Right lobe of liver (tissue), 6 donors: ENCODE measurements at places on chromosomes 16 and 17. TPM values are rescaled to one million over a fixed set of nuclear protein-coding genes. Genes with fewer than 3 reads are reported as not detected.

The SLC35G6 gene
- total RNA-seq = not detected

The EMP2 gene
- total RNA-seq = 41.2 TPM

The MTSS2 gene
- 28.5 TPM for total RNA-seq

The CCNF gene
- total RNA-seq = 2.0 TPM

The GNGT2 gene
- total RNA-seq = 0.61 TPM

The SCGB1C2 gene
- not detected for total RNA-seq

The SYNGR3 gene
- not detected for total RNA-seq

The KRTAP4-1 gene
- total RNA-seq = not detected

The TPSAB1 gene
- total RNA-seq = 0.43 TPM

The RPGRIP1L gene
- total RNA-seq = 0.86 TPM

The TNFRSF17 gene
- not detected for total RNA-seq

The SNX20 gene
- 0.58 TPM for total RNA-seq

The PTX4 gene
- not detected for total RNA-seq

The CCL17 gene
- not detected for total RNA-seq

The TBC1D3I gene
- not detected for total RNA-seq

The COTL1 gene
- total RNA-seq = 12.8 TPM

The NTHL1 gene
- total RNA-seq = 18.1 TPM

The RAD51C gene
- 7.8 TPM for total RNA-seq

The ANKS4B gene
- 16.3 TPM for total RNA-seq

The MYH2 gene
- total RNA-seq = 0.81 TPM

The NPIPB9 gene
- total RNA-seq = 0.62 TPM

The COX6A2 gene
- total RNA-seq = not detected

The CACNG4 gene
- total RNA-seq = not detected

The ZFP3 gene
- 0.82 TPM for total RNA-seq

The CIITA gene
- 3.6 TPM for total RNA-seq

The TMEM101 gene
- total RNA-seq = 23.6 TPM

The TTYH2 gene
- 0.90 TPM for total RNA-seq

The CIBAR2 gene
- total RNA-seq = not detected

The GNAO1 gene
- 23.3 TPM for total RNA-seq

The CLDN7 gene
- 17.4 TPM for total RNA-seq

The TBX6 gene
- total RNA-seq = 0.37 TPM
